ENCODE measurements at places on chromosomes 16 and 17.

- no peak overlapping the region for H3K27ac ChIP-seq
- H3K36me3 ChIP-seq: no peaks in the 10 kb centered on the region
- H3K27me3 ChIP-seq: no peaks in the 10 kb centered on the region
- H3K4me3 ChIP-seq: no peak overlapping the region
- DNase-seq: no peak
These were observed 24.1 kb downstream of the LRRC75A start for GRCh38 chr17:16467886-16468285.

DNA sequence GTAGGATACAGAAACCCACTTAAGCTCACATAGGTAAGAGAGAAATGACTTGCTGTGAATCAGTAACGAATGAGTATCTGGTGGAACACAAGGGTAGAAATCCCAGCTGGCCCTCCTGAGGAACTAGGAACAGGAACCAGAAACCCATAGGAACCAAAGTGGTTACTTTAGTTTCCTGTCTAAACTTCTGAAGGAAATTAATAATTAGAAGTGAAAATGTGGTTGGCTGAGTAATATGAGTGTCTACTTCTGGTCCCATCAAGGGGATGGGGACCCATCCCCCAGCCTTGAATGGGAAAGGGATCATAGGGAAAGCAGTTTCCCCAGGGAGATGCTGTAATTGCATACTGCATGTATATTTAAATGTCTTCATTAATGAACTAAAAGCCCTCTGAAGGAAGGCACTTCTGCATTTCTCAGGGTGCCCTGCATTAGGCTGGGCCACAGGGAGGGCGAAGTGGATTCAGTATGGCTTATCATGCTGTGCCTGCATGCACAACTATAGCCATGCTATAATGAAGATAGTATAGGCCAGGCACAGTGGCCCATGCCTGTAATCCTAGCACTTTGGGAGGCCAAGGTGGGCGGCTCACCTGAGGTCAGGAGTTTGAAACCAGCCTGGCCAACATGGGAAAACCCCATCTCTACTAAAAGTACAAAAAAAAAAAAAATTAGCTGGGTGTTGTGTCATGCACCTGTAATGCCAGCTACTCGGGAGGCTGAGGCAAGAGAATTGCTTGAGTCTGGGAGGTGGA is 45.6 kb downstream of the CYB5B start:
- peak overlapping the region; percentile 1 for H3K4me3 ChIP-seq
- H3K36me3 ChIP-seq: peaks cover 16% of the 10 kb centered on the region
- no peaks in the 10 kb centered on the region for H3K27me3 ChIP-seq
- DNase-seq: peak; percentile 37
- H3K4me1 ChIP-seq: peaks cover 70% of the 10 kb centered on the region
- H3K27ac ChIP-seq: peak overlapping the region; percentile 72

DNA sequence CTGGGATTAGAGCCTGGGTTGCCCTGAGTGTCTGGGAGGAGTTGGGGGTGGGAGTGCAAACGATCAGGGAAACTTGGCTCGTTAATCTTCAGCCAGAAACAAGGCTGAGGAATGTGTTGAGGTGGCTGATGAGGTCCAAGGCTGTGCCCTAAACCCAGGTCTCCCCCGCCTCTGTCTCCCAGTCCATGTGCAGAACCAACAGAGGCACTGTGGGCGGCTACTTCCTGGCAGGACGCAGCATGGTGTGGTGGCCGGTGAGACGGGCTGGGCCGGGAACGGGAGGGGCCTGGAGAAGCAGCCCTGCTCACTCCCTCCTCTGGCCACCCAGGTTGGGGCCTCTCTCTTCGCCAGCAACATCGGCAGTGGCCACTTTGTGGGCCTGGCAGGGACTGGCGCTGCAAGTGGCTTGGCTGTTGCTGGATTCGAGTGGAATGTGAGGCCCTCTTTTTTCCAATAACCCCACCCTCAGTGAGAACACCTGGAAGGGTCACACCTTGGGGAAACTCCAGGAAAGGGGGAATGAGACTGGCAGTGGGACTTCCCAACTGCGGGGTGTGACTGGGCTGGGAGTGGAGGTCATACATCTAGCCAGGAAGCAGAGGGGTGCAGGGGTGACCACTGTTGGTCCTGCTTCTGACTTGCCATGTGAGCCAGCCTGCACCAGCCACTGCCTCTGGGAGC is 1.7 kb downstream of the SLC5A2 start:
- H3K27me3 ChIP-seq: peaks cover 2% of the 10 kb centered on the region
- H3K36me3 ChIP-seq: no peaks in the 10 kb centered on the region

DNA sequence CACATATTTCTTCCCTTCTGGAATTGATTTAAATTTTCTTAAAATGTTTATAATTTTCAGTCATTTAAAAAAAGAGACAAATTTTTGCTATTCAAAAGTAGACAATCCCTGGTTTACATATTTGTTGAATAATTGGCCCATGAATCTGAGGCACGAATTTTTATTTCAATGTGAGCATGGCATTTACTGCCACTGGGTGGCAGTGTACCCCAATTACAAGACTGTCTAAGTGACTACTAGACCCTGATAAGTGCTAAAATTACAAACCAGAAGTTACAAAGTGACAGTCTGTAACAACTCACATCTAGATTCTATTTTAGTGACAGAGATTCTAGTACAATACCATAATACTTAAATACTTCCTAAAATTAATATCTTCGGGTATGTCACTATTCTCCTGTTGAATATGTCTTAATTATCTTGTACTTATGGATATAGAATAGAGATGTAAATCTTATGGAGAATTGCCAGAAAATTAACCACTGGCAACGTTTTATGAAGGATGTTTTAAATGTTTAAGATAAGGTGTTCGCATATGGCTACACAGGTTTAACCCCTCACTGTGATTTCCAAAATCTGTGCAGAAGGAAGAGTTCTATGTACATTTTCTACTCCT is 235.8 kb downstream of the MAP2K4 start:
- no peak overlapping the region for H3K27ac ChIP-seq
- no peak overlapping the region for H3K4me3 ChIP-seq
- H3K27me3 ChIP-seq: no peaks in the 10 kb centered on the region
- H3K36me3 ChIP-seq: no peaks in the 10 kb centered on the region
- H3K4me1 ChIP-seq: no peaks in the 10 kb centered on the region

DNA sequence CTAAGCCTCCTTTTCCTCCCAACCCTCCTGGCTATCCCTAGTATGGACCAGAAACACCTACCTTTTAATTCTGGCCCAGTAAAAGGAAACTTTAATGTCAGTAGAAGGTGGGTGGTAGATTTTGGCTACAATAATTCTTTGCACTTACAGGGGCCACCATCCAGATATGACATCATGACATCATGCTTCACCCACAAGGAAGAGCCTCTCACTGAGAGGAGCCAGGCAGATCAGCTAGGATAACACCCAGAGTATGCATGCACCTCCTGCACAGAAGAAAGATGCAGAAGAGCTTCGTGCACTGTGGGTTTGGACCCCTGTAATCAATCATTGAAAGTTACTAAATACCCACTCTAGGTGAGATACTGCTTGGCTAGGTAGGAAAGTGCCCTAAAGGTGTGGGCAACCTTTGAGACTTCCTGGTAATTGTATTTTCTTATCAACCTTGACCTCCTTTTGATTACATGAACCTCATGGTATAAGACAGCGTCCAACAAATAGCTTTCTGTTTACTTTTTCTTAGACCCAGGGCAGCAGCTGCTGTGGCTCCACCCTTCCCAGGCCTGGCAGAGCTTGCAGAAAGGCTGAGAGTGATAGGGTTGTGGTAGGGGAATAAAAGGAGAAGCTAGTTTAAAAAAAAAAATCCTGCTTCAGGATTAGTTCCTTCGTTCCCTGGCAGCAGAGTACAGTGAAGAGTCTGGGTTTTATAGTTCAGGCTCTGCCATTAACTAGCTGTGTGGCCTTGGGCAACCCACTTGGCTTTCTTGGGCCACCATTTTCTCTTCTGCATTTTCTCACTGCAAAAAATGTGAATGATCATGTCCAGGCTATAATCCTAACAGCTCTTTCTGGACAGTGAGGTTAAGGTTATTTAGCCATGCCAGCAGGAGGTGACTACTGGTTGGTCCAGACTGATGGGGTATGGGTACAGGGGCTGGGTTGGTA is 6.2 kb downstream of the MAP3K14 start:
- peaks cover 73% of the 10 kb centered on the region for H3K36me3 ChIP-seq
- peak overlapping the region; percentile 98 for H3K4me3 ChIP-seq
- H3K4me1 ChIP-seq: peaks cover 95% of the 10 kb centered on the region
- peak overlapping the region; percentile 93 for H3K27ac ChIP-seq
- no peak for DNase-seq

- H3K27ac ChIP-seq: no peak overlapping the region
- peaks cover 45% of the 10 kb centered on the region for H3K36me3 ChIP-seq
- no peak overlapping the region for H3K4me3 ChIP-seq
- no peaks in the 10 kb centered on the region for H3K27me3 ChIP-seq
- H3K4me1 ChIP-seq: peaks cover 44% of the 10 kb centered on the region
- DNase-seq: peak; percentile 62
These were observed 7.1 kb upstream of the FTSJ3 start for GRCh38 chr17:63834431-63835166.

Data from activated naive CD8-positive, alpha-beta T cell treated with anti-CD3 and anti-CD28 coated beads, Interleukin-2, amount 50 U/mL, for 24 hours (primary cell).